Esophagus squamous epithelium (tissue), 5 donors: ENCODE measurements at places on chromosomes 5 and 9.

DNA sequence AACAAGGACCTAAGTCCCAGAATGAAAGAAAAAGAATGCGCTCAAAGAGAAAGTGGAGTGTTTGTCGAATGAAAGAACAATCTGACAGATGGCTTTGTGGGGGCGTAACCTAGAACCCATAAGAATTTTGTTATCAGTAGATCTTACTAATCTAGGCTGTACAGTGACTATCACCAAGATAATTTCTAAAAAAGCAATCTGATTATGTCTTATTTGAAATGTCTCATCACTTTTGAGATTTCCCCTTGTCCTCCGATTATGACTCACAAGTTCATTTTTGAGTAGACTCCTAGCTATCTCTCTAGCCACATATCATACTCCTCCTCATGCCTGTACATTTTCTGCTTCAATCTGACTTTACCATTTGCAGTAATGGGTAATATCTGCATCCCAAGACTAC lies 135.6 kb upstream of the SMARCA2 start:
- DNase-seq = no peak

DNA sequence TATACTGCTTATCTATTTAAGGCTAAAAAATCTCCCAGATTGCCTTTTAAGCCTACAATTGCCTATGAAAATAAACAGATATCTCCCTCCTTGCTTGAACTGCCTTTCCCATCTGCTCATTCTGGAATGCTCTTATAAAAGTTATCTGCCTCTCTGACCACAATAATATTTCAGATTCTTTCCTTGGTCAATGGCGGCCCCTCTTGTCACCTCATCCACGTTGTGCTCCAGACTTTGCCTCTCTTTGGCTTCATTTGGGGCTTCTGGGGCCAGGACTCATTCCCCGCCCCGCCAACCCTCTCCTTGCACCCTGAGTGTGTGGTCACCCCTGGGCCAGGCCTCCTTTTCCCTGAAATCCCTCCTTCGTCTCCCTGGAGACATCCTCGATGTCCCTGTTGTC lies 110.0 kb upstream of the RPS23 start:
- no peak for DNase-seq

DNA sequence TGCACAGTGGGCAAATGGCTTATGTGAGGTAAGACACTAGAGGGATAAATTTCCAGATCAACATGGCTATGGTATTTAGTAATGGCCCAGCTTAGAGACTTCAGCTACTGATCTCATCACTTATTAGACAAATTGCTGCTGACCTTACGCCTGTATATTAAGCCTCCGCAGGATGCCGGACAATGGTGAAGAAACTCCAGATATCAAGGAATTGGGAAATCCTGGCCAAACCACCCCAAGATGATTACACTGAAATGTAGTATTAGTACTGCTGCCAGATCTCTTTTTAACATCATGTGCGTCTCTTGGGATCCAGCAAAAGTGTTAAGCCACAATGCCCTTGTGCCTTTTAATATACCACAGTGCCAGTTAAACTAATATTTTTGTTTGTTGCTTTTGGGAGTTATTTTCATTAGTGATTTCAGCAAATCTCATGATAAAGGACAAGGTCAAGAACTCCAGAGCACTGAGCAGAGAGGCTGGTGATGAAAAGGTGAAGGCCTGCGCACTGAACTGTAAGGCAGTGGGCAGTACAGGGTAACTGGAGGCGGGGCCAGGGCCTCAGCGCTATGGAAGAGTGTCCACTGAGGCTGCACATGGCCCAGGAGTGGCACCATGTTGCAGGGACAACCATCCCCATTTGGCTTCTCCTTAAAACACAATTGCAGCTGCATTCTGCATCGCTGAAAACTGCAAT lies 32.5 kb downstream of the TSTD2 start:
- DNase-seq = no peak

- DNase-seq = no peak
Measured at GRCh38 chr9:68507130-68507805, 33.4 kb downstream of the TMEM252 start.

- no peak for DNase-seq
Measured at GRCh38 chr5:76528547-76529331, 94.5 kb downstream of the F2RL2 start.

- no peak for DNase-seq
Measured at GRCh38 chr9:1957856-1958255, 57.3 kb upstream of the SMARCA2 start.

GRCh38 chr5:121378046-121378445 lies 473.6 kb upstream of the FTMT start:
- DNase-seq = no peak

DNA sequence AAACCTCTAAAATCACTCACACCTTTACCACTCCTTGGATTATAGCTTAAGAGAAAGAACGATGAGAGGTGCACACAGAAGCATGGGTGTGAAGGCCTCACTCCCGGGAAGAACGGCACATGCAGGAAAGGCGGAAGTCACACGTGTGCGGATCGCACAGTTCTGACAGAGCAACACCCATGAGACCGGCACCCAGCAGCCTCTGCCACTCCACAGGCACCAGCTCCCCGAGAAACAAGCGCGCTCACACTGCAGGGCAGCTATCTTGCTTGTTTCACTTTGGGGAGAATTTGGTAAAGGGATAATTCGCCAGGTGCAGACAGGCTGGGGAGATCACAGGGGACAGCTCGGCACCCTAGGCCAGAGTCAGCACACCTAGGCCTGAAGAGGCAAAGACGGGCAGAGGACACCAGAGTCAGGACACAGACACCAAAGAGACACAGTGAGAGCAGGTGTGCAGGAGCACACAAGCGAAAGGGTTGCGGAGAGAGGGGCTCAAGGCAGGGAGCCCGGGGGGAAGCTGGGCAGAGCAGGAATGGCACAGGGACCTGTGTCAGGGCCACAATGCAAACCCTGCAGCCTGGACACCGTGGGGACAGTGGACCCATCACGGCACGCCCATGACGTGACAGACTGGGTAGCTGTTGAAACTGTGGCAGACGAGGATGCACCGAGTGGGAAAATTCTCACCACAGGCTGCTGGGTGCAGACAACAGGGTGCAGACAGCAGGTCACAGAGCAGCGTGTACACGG lies 81.7 kb downstream of the CAMSAP1 start:
- no peak for DNase-seq

- DNase-seq = no peak
Measured at GRCh38 chr5:169243651-169244422, 57.1 kb downstream of the SLIT3 start.

GRCh38 chr9:114936581-114936980 lies 6.2 kb upstream of the TNFSF8 start:
- no peak for DNase-seq

GRCh38 chr9:74697535-74697934 lies 190.2 kb downstream of the TRPM6 start:
- DNase-seq = no peak

DNA sequence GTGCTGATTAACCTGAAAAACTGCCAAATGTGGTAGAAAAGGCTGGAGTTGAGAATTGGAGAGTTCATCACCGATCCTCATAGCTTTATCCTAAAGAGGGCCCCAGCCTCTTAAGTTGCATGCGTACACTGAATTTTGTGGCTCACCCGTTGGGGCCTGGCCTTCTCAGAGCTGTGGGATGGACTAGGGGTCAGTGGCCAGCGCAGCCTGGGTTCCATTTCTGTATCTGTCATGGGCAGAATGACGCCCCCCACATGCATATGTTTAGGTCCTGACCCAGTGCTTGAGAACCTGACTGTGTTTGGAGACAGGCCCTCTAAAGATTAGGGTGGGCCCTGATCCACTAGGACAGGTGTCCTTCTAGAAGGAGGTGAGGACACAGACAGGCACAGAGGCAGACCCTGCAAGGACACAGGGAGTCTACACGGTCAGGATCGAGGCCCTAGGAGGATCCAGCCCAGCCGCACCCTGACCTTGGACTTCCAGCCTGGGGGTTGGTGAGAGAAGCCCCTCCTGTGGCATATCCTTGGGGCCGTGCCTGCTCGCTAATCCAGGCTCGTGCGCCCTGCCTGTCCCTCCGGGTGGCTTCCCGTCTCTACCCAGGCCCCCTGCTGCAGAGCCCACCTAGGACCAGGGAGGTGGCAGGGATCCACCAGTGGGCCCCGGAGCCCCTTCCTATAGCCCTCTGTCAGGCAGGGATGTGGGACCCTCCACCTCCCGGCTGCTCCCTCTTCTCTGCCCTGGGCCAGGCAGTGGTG lies 32.2 kb downstream of the NDUFS6 start:
- DNase-seq = no peak

- peak; percentile 1 for DNase-seq
Measured at GRCh38 chr5:31470608-31471007, 61.3 kb downstream of the DROSHA start.

GRCh38 chr5:162503796-162504195 lies 436.2 kb downstream of the GABRG2 start:
- no peak for DNase-seq

DNA sequence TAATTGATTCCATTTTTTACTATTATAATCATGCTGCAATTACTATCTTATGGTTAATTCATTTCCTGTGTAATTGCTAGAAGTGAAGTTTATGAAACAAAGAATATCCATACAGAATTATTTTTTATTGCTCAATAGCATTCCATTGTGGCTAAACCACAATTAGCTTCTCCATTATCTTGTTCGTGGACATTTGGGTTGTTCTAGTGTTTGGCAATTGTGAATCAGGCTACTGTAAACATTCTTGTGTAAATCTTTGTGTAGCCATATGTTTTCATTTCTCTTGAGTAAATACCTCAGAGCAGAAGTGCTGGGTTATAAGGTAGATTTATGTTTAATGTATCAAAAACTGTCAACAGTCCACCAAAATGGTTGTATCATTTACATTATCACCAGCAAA lies 341.1 kb downstream of the MAT2B start:
- no peak for DNase-seq

GRCh38 chr9:30913331-30913730 lies 1471.1 kb upstream of the ACO1 start:
- DNase-seq = no peak

GRCh38 chr9:112401175-112401815 lies 21.4 kb downstream of the HSDL2 start:
- no peak for DNase-seq

- DNase-seq = no peak
Measured at GRCh38 chr5:56986626-56986947, 34.7 kb upstream of the MIER3 start.
